ENCODE measurements at places on chromosomes 13 and 19. TPM values are rescaled to one million over a fixed set of nuclear protein-coding genes. Genes with fewer than 3 reads are reported as not detected.

Gene OR7D2
- polyA plus RNA-seq: not detected

DNA sequence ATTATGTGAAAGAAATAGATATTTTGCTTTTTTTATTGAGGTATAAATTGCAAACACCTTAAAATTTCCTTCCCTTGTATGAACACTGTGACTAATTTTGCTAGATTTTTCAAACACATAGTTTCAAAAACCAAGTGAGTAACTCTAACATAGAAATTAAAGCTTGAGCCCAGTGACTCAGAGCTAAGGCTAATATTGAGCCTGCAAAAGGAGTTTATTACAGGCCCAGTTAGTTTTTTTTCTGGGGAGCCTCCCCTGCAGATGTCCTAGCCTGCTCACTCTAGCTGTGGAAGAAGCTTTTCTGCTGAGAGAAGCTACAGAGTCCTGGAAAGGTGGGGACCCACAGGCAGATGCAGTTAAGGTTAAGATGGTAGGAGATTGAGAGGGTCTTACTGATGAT, 3.4 kb downstream of the ZNF430 start:
- H3K4me1 ChIP-seq: peaks cover 37% of the 10 kb centered on the region
- no peak overlapping the region for H3K4me3 ChIP-seq
- H3K27ac ChIP-seq: no peak overlapping the region
- no peak for DNase-seq
- H3K27me3 ChIP-seq: no peaks in the 10 kb centered on the region

Gene NCCRP1
- polyA plus RNA-seq: not detected

Gene ERICH6B
- polyA plus RNA-seq: not detected

GRCh38 chr13:48678316-48678715, 24.6 kb downstream of the CYSLTR2 start:
- no peaks in the 10 kb centered on the region for H3K27me3 ChIP-seq
- DNase-seq: no peak
- no peak overlapping the region for H3K4me3 ChIP-seq
- H3K27ac ChIP-seq: no peak overlapping the region

- H3K4me1 ChIP-seq: no peaks in the 10 kb centered on the region
- H3K27me3 ChIP-seq: no peaks in the 10 kb centered on the region
- H3K27ac ChIP-seq: no peak overlapping the region
Measured at GRCh38 chr13:43200307-43200706, 176.9 kb downstream of the DNAJC15 start.

DNA sequence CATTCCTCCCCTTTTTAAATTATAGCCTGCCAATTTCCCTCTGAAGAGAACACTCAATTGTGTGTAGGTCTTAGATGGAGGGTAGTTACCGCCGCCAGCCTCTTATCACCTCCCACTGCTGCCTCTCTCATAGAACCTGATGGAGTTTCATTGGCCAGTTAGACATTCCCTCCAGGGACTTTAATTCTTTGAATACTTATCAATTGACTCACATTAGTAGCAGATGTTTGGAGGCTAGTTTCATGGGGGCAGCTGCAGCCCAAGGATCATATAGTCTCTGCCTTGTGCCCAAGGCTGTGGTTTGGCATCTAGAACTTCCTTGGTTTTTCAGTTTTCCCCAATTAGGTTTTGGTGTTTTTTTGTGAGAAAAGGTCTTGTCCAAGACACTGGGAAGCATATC, 318.9 kb upstream of the HTR2A start:
- H3K4me3 ChIP-seq: no peak overlapping the region
- DNase-seq: no peak
- H3K4me1 ChIP-seq: no peaks in the 10 kb centered on the region
- H3K27ac ChIP-seq: no peak overlapping the region
- H3K27me3 ChIP-seq: no peaks in the 10 kb centered on the region
- H3K36me3 ChIP-seq: no peaks in the 10 kb centered on the region

Gene SYNGR4
- polyA plus RNA-seq: not detected

DNA sequence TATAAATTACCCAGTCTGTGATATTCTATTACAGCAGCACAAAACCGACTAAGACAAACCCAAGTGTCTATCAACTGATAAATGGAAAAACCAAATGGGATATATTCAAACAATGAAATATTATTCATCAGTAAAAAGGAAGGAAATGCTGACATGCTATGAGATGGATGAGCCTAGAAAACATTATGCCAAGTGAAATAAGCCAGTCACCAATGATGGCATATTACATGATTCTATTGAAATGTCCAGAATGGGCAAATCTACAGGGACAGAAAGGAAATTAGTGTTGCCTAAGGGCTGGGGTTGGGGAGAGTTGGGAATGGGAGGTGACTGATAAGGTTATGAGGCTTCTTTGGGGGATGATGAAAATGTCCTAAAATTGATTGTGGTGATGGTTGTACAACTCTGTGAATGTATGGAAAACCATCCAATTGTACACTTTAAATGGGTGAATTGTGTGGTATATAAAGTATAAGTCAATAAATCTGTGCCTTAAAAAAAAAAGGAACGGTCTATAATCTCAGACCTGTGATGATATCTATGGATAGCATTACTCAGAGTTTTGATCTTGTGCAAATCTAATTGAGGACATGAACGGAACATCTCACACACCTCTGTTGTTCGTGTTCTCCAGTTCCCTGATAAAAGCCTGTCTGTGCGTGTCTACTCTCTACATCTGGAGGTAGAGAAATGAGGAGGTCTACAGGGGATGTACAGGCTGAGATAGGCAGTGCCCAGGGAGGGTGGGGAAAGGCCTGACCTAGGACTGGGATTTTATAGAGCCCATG, 49.0 kb downstream of the TNFRSF19 start:
- no peaks in the 10 kb centered on the region for H3K36me3 ChIP-seq
- no peaks in the 10 kb centered on the region for H3K4me1 ChIP-seq
- no peak overlapping the region for H3K27ac ChIP-seq
